ENCODE measurements at places on chromosomes 2 and 18. TPM values are rescaled to one million over a fixed set of nuclear protein-coding genes. Genes with fewer than 3 reads are reported as not detected.

The SLC14A1 gene
- not detected for total RNA-seq

The GDF7 gene
- total RNA-seq: 3.2 TPM

DNA sequence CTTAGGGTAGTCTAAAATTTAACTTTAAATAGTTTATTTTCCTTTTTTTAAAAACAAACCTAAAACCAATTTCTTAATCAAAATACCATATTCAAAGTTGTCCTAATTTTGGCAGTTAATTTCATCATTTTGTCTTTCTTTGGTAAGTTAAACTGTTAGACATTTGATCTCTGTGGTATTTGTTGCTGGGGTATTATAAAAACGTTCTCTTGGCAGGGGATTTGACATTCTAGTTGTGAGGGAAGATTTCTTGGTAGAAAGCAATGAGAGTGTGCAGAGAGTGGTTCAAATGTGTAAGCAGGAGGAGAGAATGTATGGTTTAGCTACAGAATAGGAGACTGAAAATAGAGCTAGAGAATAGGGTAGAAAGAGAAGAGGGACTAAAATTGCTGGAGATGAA is 14.6 kb downstream of the GULP1 start:
- no peak for DNase-seq

DNA sequence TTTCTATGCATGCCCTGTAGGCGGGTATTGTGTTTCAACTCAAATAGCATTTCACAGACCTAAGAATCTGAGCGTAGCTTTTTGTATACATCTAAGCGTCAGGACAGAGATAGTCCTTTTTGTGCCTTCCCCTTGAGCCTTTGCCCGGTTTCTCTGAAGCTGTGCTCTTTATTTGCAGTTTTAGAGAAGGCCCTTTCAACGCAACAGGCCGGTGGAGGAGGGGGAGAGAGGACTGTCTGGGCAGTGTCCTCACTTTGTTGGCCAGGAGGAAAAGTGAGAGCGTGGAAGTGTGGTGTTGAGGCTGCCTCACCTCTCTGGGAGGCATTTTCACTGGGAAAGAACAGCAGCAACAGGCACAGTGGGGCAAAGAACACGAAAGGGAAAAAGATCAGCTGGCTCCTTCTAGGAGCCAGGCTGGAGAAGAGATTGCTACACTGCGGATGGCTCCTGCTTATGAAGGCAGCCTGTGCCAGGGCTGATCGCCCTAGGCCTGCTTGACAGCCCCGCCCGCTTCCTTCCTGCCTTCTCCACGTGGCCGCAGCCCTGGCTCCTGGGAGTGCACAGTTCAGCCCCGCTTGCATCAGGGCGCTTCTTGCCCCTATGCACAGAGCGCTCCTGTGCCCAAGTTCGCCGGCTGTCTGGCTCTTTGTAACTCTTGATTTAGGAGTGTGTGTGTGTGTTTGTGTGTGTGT is 195.6 kb upstream of the POU3F3 start:
- DNase-seq: no peak
